ENCODE measurements at places on chromosomes 4 and X.

DNA sequence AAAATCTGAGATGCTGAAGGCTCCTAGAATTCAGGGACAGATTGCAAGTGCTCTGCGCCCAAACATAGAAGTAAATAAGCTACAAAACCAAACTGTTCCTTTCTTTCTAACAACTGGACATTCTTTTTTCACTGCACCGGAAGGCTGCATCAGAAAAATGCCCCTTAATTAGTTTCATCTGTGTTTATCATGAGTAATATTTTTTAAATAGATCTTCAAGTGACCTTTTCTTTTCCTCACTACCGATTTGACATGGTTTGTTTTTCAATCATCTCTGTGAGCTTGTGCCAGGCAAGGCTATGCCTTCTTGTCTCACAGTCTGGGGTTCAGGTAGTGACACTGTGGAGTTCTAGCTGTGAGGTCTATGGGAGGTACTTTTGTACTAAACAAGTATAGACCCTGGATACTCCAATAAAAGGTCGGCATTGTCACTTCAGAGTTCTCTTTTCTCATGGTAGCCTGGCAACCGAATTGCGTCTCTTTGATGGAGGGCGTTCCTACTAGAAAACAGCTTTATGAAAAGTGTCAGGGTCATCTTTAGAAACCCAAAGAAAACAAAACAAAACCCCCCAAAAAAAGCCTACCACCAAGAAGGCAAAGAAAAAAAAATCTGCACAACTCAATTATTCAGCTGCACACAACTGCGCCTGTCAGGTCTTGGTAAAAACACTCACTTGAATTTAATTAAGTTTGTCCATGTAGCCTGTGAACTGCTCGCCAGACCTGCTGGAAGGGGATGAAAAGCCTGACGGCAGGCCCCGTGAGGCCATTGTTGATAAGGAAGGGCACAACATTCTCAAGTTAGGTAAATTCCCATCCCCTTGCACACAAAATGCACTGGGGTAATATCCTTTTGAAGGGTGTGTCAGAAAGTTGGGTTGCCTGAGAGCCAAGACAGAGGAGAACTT is 22.8 kb upstream of the ADAMTS3 start:
- DNase-seq = no peak

GRCh38 chrX:25020391-25020904 is 4.7 kb upstream of the ARX start:
- no peak for DNase-seq

GRCh38 chr4:116118221-116118620 is 967.2 kb downstream of the TRAM1L1 start:
- no peak for DNase-seq

- DNase-seq = no peak
Observed at GRCh38 chr4:141215030-141215429, 5.7 kb upstream of the ZNF330 start.

GRCh38 chrX:140836874-140837273 is 127.3 kb downstream of the LINC00632 start:
- no peak for DNase-seq

GRCh38 chr4:73585345-73585744 is 34.9 kb downstream of the RASSF6 start:
- DNase-seq = no peak
